ENCODE measurements at places on chromosomes 13 and 19. TPM values are rescaled to one million over a fixed set of nuclear protein-coding genes. Genes with fewer than 3 reads are reported as not detected.

GRCh38 chr19:4814625-4815425 lies 16.7 kb downstream of the TICAM1 start:
- no peak for DNase-seq

Gene C1QTNF9
- not detected for total RNA-seq

DNA sequence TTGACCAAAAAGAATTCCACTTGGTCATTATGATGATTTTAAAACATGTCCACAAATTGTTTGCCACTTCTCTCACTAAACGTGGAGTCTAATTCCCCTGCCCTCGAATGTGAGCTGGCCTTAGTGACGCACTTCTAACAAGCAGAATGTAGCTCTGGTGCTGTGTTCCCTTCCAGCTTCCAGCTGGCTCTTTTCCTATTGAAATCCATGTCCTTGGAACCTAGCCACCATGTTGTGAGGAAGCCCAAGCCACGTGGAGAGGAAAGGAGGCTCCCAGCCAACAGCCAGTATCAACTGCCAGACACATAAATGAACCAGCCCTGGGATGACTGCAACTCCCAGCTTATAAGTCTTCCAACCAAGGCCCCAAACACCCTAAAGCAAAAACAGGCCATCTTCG lies 23.6 kb upstream of the CEBPA start:
- DNase-seq: no peak

Gene GTF3A
- 73.6 TPM for total RNA-seq

Gene IFNL1
- not detected for total RNA-seq

Gene TNPO2
- 68.1 TPM for total RNA-seq

Measured in endothelial cell (in vitro differentiated cells).